ENCODE measurements at places on chromosomes 11 and 22.

GRCh38 chr22:46148816-46149511 lies 1.4 kb upstream of the PPARA start:
- no peak for DNase-seq

GRCh38 chr11:126645186-126645585 lies 289.7 kb downstream of the ST3GAL4 start:
- no peak for DNase-seq

DNA sequence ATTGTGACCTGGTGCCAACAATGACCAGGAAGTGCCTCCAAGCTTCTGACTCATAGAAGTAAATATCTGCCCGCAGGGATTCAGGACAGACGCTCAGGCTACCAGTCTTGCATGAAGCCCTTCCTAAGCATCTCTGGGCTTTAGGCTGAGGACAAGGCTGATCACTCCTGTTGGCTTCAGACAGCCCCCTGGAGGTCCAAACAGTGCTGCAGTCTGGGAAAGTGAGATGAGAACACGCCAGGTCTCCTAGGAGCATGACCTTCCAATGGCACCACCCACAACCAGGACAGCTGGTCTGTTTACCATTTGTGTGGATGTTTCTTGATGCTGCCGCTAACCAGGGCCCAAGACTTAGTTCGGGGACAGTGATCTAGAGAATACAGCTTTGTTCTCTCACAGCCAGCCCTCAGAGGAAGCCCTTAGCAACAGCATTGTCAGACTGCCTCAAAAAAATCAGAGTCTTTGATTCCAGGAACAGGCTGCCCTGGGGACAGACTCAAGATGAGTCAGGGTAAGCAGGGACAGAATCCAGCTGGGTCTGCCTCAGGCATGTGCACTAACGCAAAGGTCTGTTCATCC lies 111.2 kb downstream of the ZNF280B start:
- no peak for DNase-seq

GRCh38 chr11:111359223-111360149 lies 19.6 kb downstream of the POU2AF1 start:
- no peak for DNase-seq

- no peak for DNase-seq
These were observed 23.5 kb upstream of the ARHGAP8 start for GRCh38 chr22:44728761-44729324.

- no peak for DNase-seq
These were observed 50.4 kb downstream of the OR4A47 start for GRCh38 chr11:48538991-48539390.

- DNase-seq, result no peak
These were observed 9.8 kb downstream of the YAP1 start for GRCh38 chr11:102119997-102120396.

DNA sequence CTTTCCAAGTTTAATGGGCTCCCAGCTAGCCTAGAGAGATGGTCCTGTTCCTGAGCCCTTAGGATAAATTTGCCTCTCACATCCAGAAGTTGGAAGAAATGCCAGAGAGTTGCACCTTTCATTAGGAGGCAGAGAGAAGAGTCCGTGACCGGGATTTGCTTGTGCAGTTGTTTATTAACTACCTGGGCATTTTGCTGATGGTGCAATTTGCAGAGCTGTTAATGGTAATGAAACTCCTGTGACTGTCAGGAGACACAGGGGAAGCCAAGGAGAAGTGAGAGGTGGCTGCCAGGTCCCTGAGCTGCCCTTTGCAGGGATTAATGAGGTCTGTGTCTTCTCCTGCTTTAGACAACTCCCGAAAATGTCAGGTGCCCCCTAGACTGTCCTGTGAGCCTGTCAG lies 69.1 kb upstream of the B3GAT1 start:
- DNase-seq, result no peak

GRCh38 chr11:2980168-2980840 lies 11.8 kb downstream of the NAP1L4 start:
- DNase-seq, result no peak
